ENCODE measurements at places on chromosomes 6 and 20.

DNA sequence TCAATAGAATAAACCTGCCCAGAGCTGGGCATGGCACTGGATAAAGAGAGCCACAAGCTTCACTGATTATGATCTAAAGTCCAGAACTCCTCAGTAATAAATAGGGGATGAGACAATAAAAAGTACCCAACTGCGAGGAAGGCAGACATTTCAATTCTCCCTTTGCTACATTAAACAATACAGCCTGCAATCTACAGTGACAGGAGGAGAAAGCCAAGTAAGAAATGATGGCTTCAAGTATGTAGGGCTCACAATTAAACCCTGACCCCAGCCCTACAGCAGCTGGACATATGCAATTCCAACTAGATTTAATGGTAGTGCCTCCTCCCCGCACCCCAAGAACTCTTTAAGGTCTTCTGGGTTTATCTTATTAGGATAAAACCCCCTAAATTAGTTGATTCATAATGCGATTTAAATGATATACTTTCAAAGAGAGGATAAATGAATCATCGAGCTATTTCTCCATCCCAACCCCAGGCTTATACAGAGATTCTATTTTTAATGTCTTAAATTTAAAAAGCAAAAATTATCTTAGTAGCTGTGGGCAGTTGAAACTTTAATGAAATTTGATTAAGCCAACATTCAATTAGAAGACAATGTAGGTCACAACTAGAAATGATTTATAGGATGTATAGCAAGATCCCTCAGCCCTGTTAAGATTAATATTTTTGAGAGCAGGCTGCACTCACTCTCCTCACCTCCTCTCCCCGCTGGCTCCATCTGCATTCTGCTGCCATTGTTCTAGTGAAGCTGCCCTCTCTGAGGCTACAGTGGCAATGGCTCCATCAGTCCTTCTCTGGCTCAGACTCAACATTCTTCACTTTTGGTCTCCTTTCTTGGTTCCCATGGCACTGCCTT lies 57.1 kb downstream of the OGFRL1 start:
- DNase-seq = no peak

- DNase-seq = no peak
Measured at GRCh38 chr6:25405442-25405841, 126.3 kb downstream of the CARMIL1 start.

GRCh38 chr6:42505385-42505718 lies 53.6 kb upstream of the TRERF1 start:
- DNase-seq = peak; percentile 19

GRCh38 chr6:167756597-167756996 lies 70.1 kb upstream of the AFDN start:
- no peak for DNase-seq

DNA sequence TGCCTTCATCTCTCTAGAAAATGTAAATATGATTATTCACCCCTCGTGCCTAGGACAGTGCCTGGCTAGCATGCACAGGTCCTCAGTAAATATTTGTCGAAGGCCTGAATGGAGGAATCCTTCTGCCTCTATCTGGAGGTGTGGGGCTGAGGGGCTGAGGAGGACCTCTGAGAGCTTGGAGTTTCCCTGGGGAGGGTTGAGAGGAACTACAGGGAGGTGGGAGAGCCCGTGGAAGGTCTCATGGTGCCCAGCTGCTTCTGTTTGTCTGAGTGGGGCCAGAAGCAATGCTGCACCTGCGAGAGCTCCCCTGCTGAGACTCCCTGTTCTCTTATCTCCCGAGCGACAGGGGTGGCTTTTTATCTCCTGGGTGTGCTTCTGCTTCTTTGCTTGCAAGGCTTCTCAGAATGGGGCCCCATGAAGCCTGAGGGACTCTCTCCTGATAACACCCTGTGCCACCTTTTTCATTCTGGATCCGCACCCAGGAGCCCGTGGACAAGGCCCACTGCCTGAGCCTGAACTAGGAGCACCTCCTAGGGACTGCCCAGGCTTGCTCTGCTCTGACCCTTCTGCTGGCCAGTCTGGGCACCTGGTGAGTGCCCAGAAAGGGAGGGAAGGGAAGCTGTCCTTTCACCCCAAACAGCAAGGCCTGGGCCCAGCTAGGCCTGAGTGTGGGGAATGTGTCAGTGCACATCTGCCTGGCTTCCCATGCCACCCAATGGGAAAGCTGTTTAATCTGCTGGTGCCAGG lies 2.4 kb downstream of the SLC29A1 start:
- DNase-seq = no peak

Measured in AG08396 (cell line).